Right renal cortex interstitium (tissue), 3 donors: ENCODE measurements at places on chromosomes 2 and 18.

DNA sequence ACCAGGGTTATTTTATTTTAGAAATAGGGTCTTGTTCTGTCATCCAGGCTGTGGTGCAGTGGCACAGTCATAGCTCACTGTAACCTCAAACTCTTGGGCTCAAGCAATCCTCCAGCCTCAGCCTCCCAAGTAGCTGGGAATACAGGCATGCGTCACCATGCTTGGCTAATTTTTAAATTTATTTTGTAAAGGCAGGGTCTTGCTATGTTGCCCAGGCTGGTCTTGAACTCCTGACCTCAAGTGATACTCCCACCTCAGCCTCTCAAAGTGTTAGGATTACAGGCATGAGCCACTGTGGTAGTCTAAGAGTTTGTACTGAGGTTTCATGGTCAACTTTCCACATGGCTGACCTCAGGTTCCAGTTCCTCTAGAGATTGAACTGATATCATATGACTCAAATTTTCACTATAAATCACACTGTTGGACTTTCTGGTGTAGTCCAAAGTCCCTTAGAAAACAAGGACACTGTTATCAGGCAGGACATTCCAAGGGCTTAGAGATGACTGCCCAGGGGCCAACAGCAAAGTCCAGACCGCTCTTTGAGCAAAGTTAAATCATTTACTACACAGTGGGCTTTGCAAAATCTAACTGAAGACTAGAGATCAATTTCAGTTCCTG is 82.0 kb upstream of the MEX3C start:
- no peak for DNase-seq

DNA sequence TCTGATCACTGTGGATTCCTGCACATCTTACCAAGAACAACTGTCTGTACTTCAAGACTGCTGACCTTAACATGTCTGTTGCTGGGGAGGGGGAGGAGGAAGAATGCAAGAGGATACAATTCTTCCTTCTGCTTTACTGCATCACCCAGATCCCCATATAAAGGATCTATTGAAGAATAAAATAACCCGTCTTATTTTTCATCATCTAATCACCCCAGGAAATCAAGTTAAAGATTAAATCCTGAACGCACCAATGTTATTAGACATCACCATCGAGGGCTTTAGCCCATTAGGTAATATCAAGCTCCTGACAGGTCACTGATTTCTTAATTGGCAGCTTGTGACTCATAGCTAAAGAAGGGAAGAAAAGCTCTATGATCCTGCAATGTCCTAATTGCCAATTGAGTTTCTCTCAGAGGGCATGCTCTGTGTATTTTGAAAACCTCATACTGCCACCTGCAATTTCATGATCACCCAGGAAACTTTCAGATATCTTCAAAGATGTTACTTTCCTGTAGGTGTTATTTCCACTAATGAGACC is 75.4 kb upstream of the KCNE4 start:
- no peak for DNase-seq

GRCh38 chr2:238254095-238254723 is 14.4 kb upstream of the HES6 start:
- DNase-seq = no peak

DNA sequence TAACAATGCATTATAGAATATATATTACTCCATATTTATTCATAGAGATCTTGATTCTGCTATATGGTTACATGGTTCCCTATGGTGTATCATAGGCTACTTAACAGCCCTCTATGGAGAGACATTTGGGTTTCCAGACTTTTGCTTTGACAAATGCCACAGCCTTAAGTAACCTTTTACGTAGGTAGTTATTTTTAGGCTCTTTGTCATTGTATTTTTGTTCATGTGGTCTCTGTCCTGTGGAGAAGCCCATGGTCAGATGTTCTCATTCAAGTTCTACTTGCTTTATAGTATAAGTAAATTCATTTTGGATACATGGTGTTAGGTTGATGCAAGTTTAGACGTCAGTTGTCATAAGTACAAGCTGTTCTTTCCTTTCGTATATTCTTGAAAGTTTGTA is 275.2 kb upstream of the THSD7B start:
- DNase-seq = no peak

- DNase-seq = no peak
Observed at GRCh38 chr2:10444463-10444862, 3.7 kb downstream of the ODC1 start.

DNA sequence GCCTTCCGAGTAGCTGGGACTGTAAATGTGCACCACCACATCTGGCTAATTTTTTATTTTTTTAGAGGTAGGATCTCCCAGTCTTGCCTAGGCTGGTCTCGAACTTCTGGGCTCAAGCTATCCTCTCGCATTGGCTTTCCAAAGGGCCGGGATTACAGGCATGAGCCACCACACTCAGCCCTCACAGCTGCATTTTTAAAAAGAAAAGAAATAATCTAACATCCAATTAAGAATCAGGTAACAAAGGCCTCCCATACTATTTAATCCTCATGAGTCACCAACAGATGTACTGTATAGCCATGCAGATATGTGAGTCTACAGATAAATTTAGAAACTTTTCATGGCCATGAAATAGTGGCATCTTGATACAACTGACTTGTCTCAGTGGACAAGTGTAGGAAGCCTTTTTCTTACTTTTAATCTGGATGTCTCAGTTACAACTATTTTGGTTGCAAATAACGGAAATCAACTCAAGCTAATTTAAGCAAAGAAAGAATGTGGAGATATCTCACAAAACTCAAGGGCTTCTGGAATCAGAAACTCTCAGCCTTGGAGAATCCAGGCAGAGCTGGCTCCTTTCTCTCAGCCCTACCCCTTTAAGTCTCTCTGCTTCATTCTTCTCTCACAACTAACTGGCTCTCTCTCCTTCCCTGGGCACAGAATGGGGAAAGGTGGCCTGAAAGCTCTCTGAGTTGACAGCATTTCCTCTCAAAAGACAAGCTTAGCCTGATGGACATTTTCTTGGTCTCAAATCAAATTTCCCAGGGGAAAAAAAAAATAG is 12.8 kb upstream of the PPM1B start:
- no peak for DNase-seq

DNA sequence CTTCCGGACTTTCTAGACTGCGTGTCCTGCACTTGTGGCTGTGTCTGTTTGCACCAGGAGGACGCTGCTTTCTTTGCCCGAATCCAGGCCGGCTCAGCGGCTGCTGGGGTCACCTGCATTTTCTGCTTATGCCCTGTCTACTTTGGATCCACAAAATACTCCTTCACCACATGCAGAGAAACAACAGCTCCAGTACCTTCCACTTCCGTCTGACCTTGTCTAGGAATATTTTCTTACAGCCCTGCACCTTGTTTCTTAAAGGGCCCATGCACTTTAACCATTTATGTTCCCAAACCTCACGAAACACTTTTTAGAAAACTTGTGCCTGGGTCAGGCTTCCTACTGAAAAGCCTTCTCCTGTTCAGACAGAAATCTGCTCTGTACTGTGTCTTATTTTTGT is 129.4 kb upstream of the NCK2 start:
- no peak for DNase-seq

DNA sequence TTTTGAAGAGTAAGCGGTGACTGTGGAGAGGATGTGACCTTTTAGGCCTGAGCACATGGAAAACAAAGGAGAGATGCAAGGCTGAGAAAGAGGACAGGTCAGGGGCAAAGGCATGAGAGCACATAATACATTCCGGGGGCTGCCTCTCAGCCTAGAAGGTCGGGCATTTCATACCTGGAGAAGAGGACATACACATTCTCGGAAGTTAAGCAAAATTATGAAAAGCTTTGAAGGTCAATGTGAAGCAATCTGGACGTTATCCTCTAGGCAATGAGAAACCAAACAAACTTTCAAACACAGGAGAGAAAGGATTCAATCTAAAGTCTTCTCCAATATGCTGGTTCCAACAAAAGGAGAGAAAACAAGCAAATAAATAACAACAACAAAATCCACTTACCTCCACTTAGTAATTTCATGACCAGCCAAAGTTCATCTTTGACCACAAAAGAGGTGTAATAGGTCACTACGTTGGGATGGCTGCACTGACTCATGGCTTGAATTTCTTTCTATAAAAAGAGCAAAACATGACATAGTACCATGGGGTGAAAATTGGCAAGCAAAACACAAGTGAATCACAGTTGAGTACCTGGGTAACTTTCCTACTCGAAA is 80.4 kb downstream of the STK39 start:
- no peak for DNase-seq

GRCh38 chr18:45085916-45086624 is 405.4 kb downstream of the SETBP1 start:
- no peak for DNase-seq

DNA sequence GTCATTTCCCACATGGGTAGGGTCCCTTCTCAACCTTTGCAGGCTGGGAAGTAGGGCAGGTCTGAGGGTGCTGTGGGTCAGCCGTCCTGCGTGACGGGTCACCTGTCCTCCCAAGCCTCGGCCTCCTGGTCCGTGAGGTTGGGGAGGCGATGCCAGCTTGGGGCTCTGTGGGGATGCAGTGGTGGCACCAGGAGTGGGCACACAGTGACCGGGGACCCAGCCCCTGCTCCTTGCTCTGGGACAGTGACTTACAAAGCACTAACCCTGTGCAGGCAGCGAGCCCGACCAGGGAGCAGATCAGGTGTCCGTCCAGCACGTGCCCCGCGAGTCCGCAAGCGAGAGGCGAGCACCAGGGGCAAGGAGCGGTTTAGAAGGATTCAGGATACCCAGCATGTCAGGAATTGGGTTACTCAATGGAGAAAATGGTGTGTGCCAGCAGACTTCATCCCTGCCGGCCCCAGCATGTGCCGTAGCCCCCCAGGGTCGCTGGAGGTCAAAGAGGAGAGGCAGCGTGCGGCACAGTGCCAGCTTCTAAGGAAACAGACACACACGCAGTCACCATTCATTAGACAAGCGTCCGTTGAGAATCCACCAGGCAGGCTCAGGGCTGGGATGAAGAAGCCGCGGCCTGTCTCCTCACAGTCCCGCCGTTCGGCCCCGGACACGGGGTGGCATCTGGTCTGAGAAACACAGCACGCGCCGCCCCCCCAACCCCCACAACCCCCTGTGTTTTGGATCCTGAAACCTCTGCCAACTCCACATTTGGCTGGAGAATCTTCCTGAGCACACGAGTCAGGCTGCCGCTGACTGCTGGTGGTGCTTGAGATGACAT is 11.7 kb downstream of the COLEC11 start:
- DNase-seq = no peak

GRCh38 chr2:43610361-43610760 is 14.5 kb upstream of the THADA start:
- no peak for DNase-seq

- no peak for DNase-seq
Observed at GRCh38 chr18:50454387-50454988, 79.6 kb downstream of the SKA1 start.

DNA sequence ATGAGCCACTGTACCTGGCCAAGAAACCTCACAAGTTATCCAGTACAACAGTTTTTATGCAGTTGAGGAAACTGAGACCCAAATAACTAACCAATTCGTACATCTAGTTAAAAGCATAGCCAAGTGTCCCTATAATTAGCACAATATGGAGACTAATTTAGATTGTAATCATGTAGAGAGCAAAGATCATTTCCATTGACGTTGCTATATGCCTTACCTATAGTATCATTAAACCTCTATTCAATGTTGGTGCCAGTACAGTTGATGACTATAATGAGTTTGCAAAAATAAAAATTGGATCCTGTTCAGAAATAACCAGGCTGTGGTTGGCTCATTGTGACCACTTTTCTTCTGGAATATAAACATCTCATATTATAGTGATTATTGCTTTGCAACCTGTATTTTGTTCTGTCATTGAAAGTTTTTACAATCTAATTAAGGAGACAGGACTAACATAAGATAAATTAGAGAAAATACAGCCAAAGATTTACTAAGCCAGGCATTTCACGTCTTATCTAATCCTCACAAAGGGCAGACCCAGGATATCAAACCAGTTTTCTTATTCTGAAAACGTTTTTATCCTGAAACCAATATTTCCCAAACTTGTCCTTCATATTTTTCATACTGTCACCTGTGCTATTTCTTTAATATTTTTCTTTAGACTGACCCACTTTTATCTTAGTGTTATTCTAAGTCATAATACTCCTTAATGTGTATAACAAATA is 130.0 kb upstream of the STON1 start:
- DNase-seq = no peak

GRCh38 chr2:191941376-191941929 is 94.6 kb upstream of the CAVIN2 start:
- DNase-seq = no peak

DNA sequence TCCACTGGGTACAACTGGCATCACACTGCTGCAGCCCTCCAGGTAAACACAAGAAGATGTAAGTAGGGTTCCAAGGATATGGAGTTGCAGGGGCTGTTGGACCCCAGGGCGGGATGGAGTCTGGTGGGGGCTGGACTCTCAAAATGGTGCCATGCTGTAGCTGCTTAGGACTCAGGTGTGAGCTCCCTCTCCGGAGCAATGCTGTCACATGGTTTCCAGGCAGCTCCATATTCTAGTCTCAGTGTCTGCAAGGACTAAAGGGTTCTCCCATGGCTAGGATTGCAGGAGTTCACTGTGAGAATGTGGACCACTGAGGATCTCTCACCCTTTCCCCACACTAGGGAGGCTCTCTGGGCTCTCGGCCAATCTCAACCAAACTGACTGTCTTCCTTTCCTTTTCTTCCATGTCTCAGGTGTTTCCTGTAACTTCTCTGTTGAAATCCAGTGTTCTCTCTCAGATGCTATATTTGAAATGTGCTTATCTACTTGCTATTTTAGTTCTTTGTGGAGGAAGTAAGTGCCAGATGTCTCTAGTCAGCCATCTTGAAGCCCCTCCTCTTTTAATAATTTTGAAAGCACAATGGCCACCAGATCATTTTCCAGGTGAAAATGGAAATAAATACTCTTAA is 57.6 kb downstream of the CCNT2 start:
- no peak for DNase-seq

DNA sequence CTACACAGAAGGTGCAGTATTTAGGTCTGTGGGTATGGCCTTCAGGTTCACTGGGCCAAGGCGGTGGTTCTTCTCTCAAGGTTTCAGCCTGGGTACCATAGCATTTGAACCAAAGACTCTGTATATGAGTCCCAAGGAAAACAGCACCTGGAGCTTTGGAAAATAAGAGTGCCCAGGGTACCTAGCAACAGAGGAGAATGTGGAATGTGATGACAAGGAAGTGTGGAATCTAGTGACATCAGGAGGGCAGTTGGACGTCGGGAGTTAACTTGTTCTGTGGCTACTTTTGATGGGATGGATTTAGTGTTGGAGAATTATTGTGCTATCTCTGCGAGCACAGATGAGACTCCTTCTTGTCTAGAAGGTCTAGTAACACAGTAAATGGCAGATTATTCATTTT is 201.2 kb downstream of the NOL4 start:
- DNase-seq = no peak

GRCh38 chr2:14261771-14262170 is 370.7 kb upstream of the LRATD1 start:
- no peak for DNase-seq

DNA sequence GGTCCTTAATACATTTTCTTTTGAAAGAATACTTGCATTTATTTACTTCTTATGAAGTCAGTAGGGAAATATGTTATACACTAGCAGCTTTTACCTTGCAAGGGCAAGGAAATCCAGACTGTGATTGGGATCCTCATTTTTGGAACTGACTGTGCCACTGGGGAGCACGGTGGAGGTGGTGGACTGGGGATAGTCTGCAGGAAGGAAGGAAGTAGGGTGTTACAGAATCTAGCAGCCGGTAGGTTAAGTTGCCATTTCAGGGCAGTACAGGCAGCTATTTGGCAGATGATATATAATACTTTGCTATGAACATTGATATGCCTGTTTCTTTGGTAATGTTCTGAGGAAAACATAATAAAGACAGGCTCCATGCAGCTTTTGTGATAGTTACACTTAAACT is 238.3 kb downstream of the PHLPP1 start:
- no peak for DNase-seq
